Karpas-422 (cell line): ENCODE measurements at places on chromosomes 11 and 22.
A peak's percentile ranks its signal among the peaks of the same experiment; 100 is the strongest.

DNA sequence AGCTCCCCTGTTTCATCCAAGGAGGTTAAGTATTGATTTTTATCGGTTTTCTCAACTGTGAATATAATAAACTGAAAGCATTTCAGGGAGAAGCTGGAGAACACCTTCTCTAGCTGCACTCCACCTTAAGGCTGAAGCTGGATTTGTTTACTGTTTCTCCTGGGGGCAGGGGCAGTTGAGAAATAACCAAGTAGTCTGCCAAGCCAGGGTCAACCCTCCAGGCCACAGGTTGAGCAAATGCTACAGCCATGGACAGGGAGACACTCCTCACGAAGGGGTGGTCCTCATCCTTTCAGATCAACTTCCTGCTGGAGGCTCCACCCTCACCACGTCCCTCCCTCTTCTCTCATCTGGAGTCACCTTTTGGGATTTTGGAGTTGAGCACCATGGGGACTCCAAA, at the start of gene TTC36:
Gene TTC36, plus strand, starts transcription at position 366 of the 400 bp plus-strand sequence. Its CDS starts 21 bp downstream, at position 387.
- no peak for DNase-seq

DNA sequence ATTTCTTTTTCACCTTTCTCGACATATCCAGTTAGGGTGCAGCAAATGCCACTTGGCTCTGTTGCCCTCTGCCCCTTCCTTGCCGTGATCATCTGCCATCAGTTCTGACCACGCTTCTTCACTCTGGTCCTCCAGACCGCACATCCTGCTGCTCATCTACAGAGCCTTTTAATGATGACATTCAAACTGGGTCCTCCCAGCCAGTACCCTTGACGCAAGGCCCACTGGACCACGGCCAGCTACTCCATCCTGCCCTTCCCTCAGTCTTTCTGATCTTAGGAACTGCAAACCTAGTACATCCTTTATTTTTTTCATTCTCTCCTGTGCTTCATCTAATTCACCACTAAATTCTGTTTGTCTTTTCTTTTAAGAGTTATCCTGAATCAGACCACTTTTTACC, 551.8 kb downstream of the NTM start:
- DNase-seq: no peak

DNA sequence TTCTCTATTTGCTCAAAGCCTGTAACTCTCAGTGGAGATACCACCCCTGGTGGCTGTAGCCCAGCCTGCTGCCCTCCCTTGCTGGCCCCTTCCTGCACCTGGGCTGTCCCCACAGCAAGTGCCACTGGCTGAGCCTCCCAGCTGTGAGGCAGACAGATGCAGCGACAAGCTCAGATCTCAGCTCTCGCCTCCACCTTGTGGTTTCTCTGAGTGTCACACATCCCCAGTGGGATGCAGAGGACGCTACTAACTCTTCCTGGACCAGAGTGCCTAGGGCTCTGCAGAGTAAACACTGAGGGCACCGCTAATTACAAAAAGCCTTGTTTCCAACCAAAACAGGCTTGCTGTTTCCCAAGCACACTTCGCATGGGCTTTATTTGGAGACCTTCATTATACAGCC, 8.9 kb downstream of the YPEL1 start:
- peak; percentile 84 for DNase-seq

DNA sequence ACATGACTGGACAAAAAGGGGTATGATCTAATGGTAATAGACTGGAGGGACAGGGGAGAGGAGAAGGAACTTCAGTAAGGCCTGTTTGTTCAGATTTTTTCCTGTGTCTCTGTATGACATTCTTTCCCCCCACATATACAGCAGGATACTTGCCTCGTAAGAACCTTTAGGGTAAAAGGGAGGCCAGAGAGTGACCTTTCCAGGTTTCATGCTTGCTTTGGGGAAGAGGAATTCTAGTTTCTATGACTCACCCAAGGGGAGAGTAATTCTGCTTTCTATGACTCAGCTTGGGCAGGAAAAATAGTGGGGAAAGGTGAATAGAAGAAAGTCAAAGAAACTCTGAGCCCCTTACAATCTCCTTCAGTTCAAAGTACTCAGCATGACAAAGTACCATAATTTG, 457.0 kb downstream of the DLG2 start:
- no peak for DNase-seq
